Left colon (tissue), 2 donors: ENCODE measurements at places on chromosomes 12 and 14. TPM values are rescaled to one million over a fixed set of nuclear protein-coding genes. Genes with fewer than 3 reads are reported as not detected.

- no peak for DNase-seq
Observed at GRCh38 chr12:15701631-15702156, 87.5 kb downstream of the EPS8 start.

DNA sequence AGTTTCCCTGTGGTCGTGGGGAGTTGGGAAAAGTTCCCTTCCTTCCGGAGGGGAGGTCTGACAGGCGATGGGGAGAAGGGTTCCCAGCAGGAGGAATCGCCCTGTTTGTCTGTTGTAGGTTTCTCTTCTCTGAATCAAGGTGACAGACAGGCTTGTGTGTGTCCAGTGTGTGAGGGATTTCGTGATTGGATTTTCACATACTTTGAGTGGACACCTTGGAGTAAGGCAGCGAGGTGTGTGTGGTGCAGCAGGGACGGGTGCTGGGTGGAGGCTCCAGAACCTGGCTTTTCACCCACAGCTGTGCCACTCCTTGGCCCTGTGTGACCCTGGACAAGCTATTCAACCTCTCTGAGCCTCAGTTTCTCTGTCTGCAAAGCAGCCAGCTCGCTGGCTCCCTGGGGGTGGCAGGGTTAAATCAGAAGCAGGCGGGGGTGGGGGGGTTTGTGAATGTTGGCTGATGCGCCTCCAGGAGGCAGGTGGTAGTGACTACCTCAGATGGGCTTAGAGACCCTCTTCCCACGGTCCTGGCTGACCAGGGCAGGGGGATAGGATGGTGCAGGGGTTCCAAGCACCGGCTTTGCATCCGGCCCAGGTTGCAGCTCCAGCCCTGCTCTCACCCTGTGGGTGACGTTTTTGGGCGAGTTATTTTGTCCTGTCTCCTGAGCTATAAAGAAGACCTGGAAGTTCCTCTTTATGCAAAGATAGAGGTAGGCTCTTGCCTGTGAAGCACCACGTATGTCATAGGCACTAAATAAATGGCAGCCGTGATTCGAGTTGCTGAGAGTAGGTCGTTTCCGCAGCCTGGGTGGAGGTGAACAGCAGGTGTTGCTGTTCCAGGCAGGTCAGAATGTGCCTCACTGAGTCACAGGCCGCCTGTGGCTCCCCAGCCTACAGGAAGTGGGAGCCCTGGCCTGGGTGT lies 679 bp downstream of the BDKRB2 start:
- no peak for DNase-seq

GRCh38 chr14:54929556-54929955 lies 26.9 kb upstream of the GCH1 start:
- DNase-seq, result no peak

CLEC2D gene
- 6.2 TPM for total RNA-seq

MOK gene
- 5.9 TPM for total RNA-seq

KIF5A gene
- 0.85 TPM for total RNA-seq
